ENCODE measurements at places on chromosomes 13 and 19.

DNA sequence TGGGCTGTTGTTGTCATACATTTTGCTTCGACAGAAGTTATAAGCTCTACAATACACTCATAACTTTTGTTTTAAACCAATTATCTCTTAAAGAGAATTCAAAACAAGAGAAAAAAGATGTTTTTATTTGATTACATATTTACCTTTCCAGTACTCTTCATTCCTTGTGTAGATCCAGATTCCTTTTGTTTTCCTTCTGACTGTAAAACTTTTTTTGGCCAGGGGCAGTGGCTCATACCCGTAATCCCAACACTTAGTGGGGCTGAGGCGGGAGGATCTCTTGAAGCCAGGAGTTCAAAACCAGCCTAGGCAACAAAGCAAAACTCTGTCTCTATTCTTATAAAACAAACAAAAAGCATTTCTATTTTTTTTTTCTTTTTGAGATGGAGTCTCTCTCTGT lies 21.7 kb downstream of the LPAR6 start:
- DNase-seq, result no peak

DNA sequence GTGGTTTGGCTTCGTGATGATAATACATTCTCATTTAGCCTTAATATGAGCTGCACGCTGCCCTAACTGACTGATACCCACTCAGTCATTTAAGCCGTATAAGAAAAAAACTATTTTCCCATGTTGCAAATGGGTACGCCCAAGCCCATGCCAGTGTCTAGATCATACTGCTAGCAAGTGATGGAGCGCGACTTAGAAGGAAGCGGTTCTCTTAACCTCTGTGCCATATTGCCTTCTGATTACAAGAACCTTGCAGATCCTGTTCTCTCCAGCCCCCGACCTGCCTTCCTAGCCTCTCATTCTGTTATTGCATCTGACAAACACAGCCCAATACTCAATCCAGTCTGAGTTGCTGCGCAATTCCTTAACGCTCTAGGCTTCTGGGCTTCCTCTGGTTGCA lies 603 bp downstream of the GPALPP1 start:
- no peak for DNase-seq

DNA sequence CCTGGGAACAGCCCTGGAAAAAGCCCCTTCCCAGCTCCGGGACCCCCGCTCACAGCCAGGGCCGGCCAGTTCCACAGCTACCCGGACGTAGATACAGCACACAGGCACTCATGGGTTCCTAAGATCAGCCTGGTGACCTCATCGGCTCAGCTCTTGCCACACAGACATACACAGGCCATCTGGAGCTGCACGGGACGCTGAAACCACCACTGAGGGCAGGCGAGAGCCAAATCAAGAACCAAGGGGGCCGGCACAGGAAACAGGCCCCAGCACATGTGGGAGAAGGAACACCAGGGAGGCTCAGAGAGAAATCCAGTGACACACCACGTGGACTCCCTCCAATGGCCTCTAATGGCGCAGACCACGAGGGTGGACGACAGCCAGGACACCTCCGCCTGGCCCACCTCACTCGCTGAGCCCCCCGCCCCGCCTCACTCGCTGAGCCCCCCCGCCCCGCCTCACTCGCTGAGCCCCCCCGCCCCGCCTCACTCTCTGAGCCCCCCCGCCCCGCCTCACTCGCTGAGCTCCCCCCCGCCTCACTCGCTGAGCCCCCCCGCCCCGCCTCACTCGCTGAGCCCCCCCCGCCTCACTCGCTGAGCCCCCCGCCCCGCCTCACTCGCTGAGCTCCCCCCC lies 69.7 kb upstream of the C13orf46 start:
- no peak for DNase-seq

GRCh38 chr19:13978351-13979243 lies 26.3 kb downstream of the DCAF15 start:
- peak; percentile 85 for DNase-seq

- DNase-seq, result no peak
Observed at GRCh38 chr19:1553415-1553814, 14.7 kb downstream of the MEX3D start.

GRCh38 chr19:14954071-14954655 lies 12.9 kb downstream of the OR7C2 start:
- no peak for DNase-seq

- no peak for DNase-seq
Observed at GRCh38 chr13:108947551-108948030, 318.2 kb downstream of the MYO16 start.

DNA sequence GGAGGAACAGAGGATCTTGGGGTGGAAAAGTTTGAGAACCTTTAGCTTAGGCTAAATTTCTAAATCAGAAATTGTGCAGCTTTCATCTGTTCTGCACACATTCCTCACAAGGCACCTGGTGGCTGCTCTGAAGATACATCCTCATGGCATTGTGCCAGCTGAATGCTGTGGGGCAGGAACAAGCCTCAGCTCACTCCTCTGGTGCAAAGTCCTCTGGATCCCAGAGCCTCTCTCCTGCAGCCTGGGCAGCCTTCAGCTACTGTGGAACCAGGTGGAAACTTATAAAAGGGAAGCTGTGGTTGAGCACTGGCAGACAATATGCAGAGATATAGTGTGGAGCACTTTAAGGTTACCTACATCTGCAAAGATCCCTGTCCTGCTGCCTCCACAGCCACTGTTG lies 72.3 kb downstream of the KCTD12 start:
- no peak for DNase-seq

- no peak for DNase-seq
Observed at GRCh38 chr19:29896802-29897201, 45.2 kb upstream of the URI1 start.

DNA sequence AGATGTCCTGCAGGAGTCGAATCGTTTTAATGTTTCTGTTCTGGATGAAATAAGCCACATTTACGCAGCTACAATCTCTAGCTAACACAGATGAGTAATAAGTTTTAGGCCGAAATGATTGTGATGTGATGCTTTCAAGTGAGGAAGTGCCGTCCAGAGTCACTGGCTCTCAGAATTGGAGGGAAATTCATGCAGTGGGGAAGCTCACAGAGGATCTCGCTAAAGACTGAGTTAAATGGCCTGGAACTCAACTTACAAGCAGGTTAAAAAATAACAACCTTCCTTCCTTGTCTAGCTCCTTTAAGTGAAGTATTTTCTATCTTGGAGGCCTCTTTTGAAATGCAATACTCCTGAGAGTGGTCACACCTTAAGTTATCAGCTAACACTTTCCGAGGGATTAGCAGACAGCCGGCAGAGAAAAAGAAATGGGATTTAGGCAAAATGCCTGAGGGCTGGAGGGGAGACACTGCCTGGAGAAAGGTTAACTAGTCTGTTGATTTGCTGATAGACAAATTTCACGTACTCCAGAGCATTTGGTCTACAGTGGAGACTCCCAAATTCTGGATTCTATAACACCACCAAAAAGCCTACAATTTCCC lies 74.2 kb downstream of the IRS2 start:
- DNase-seq, result no peak

GRCh38 chr19:35560677-35561076 lies 2.8 kb downstream of the ATP4A start:
- DNase-seq, result no peak

Data from COR-L47 (cell line).